ENCODE measurements at places on chromosomes 11 and 22.

GRCh38 chr11:13000721-13001120 is 8.4 kb upstream of the RASSF10 start:
- no peak for DNase-seq

DNA sequence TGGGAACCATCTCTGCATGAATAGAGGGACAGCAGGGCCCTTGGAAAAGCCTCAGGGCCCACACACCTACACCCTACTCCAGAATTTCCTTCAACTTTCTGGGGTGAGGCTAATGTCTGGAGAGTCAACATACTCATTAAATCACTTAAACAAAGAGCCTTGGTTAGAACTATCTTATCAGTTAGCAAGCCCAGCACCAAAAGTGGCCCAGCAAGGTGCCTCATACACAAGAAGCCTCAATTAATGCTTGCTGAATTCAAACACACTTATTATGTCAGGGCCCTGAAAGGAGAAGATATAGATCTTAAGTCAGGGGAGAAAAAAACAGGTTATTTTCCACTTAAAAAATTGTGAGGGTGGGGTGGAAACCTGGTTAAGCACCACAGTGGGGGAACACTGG is 61.4 kb downstream of the C11orf58 start:
- peak; percentile 25 for DNase-seq

GRCh38 chr11:28231475-28231874 is 123.3 kb downstream of the METTL15 start:
- DNase-seq = no peak

GRCh38 chr11:72828692-72829101 is 14.5 kb downstream of the ATG16L2 start:
- no peak for DNase-seq

- DNase-seq = no peak
These were observed 13.1 kb upstream of the HIKESHI start for GRCh38 chr11:86288776-86289507.

GRCh38 chr11:129249351-129249750 is 57.2 kb upstream of the ARHGAP32 start:
- no peak for DNase-seq
